ENCODE measurements at places on chromosomes 12 and 14.
A peak's percentile ranks its signal among the peaks of the same experiment; 100 is the strongest.

- H3K36me3 ChIP-seq, result no peaks in the 10 kb centered on the region
- no peak overlapping the region for H3K27ac ChIP-seq
- DNase-seq, result no peak
- peaks cover 30% of the 10 kb centered on the region for H3K27me3 ChIP-seq
Observed at GRCh38 chr14:24389226-24389848, 9.5 kb upstream of the NYNRIN start.

GRCh38 chr12:57237932-57238853 is 8.7 kb downstream of the SHMT2 start:
- peaks cover 25% of the 10 kb centered on the region for H3K36me3 ChIP-seq
- H3K27ac ChIP-seq, result no peak overlapping the region
- no peak for DNase-seq
- H3K27me3 ChIP-seq, result peaks cover 22% of the 10 kb centered on the region
- peak overlapping the region; percentile 58 for H3K4me3 ChIP-seq

DNA sequence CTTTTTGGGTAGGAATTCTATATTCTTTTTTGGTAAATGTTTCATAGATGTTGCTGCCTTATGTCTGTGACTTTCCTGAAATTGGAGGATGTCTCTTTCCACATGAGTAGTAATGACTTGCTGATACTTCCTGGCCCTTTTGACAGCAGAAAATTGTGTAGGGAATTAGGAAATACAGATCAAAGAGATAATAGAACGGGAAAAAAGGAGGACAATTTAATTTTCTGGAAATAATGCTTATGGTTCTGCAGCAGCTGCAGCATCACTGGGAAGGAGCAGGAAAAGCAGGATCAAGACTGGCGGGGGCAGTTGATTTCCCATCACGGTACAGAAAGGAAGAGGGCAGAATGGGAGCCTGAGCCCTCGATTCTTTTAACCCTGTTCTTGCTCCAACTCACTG is 68.8 kb upstream of the PZP start:
- no peaks in the 10 kb centered on the region for H3K27me3 ChIP-seq
- no peaks in the 10 kb centered on the region for H3K36me3 ChIP-seq
- H3K4me1 ChIP-seq, result no peaks in the 10 kb centered on the region
- H3K4me3 ChIP-seq, result no peak overlapping the region
- no peak for DNase-seq
- H3K27ac ChIP-seq, result no peak overlapping the region

- H3K4me1 ChIP-seq, result peaks cover 3% of the 10 kb centered on the region
- H3K27me3 ChIP-seq, result peaks cover 14% of the 10 kb centered on the region
- H3K27ac ChIP-seq, result no peak overlapping the region
- DNase-seq, result no peak
- no peaks in the 10 kb centered on the region for H3K36me3 ChIP-seq
- H3K4me3 ChIP-seq, result no peak overlapping the region
Observed at GRCh38 chr14:64292197-64292596, 2.0 kb downstream of the ESR2 start.

GRCh38 chr12:107660861-107661415 is 24.7 kb upstream of the PWP1 start:
- no peak overlapping the region for H3K27ac ChIP-seq
- DNase-seq, result no peak
- H3K4me3 ChIP-seq, result no peak overlapping the region
- no peaks in the 10 kb centered on the region for H3K36me3 ChIP-seq
- peaks cover 4% of the 10 kb centered on the region for H3K4me1 ChIP-seq
